Stimulated activated CD8-positive, alpha-beta memory T cell treated with anti-CD3 and anti-CD28 coated beads, Interleukin-4, amount 100 ng/mL, for 48 hours (primary cell): ENCODE measurements at places on chromosomes 13 and 19.

DNA sequence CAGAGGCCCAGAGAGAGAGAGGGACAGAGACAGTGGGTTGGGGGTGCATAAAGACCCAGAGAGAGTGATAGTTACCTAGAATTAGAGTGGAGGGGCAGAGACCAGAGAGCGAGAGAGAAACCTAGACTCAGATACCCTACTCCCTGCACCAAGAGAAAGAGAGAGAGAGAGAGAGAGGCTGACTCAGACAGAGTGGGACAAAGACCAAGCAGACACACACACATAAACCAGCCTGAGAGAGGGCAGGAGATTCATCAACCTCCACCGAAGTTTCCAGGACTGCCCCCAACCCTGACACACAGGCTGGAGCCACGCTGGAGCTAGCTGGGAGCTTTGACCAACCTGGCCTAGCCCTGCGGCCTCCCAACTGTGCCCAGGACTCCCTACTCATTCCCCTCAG is 12.9 kb downstream of the SYT3 start:
- no peak for DNase-seq

DNA sequence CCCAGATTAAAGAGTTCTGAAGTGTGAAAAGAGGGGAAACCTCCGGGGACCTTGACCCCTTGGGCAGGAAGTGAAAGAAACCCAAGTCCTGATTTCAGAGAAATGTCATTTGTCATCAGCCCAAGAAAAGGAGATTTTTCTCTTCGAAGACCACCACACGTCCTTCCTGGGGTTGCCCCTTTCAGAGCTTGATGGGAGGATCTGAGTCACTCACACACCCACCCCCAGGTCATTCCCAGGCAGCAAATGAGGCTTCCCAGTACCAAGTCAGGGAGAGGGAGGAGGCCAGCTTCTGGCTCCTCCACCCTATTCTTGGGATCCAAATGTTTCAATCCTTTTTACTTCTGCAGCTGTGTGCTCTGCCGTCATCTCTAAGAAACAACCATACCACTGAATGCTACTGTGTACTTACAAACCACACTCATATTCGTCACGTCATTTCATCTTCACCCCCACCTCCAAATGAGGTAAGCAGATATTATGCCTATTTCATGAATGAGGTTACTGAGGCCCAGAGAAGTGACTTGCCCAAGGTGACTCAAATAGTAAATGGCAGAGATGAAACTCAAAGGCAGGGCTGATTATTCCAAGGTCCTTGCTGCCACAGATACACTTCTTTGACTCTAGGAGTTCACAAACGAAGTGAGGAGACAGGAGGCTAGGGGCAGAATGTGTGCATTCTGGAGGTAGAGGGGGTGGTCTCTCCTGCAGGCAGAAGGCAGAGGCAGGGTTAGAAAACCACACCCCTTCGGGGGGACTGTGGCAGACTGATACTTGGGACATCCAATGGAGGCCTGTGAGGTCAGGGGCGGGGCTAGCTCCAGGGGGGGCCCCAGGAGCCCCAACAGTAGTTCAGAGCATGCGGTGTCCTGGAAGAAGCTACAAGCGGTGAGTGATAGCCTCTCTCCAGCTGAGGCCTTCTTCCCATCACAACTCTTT is 5.0 kb upstream of the KMT2B start:
- peak; percentile 90 for DNase-seq

DNA sequence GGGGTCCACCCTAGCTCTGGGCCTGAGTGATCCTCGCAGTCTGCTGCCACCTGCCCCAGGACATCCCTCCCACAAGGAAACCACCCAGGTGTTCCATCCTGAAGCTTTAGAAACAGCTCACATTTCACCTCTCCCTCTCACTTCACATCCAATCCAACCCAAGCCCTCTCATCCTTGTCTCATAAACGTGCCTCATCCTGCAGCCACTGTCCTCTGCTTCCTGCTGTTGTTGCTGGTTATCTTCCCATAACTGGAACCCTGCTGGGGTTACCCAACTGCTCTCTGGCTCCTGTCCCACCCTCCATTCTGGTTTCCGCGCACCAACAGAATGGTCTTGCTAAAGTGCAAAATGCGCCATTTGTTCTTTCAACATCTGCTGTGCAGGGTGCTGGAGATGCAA is 59.7 kb upstream of the MTIF3 start:
- no peak for DNase-seq

GRCh38 chr13:49046002-49046401 is 70.3 kb downstream of the FNDC3A start:
- no peak for DNase-seq

GRCh38 chr19:27792576-27793127 is 1420.3 kb downstream of the UQCRFS1 start:
- no peak for DNase-seq

DNA sequence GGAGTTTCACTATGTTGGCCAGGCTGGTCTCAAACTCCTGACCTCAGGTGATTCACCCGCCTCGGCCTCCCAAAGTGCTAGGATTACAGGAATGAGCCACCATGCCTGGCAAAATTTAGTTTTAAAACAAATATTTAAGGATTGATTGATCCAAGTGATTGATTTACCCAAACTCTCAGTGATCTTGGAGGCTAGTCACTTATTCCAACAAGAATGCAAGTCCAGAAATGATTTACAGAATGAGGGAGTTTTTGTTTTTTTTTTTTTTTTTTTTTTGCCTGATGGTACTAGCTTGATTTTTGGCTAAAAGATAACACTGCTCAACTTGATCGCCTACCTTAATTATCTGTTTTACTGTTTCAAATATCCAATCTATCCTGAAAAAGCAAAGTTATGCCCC is 5.7 kb upstream of the TEX26 start:
- DNase-seq = no peak

DNA sequence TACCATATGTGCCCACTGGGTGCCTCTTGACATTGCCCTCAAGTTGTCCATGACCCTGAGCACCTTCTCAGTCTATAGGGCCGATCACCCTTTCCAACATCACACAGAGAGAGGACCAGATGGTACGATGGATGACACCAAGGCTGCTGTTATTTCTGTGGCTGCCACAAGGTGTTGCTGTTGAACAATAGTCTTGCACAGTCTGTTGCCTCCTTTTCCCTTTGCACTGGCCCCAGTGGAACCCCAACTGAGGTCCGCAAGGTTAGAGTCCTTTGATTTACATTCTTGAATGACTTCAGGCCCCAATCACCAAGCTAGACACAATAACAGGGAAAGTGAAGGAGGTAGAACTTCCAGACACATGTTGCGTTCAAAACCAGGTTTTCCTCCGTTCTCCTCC is 52.0 kb downstream of the TINCR start:
- DNase-seq = no peak

DNA sequence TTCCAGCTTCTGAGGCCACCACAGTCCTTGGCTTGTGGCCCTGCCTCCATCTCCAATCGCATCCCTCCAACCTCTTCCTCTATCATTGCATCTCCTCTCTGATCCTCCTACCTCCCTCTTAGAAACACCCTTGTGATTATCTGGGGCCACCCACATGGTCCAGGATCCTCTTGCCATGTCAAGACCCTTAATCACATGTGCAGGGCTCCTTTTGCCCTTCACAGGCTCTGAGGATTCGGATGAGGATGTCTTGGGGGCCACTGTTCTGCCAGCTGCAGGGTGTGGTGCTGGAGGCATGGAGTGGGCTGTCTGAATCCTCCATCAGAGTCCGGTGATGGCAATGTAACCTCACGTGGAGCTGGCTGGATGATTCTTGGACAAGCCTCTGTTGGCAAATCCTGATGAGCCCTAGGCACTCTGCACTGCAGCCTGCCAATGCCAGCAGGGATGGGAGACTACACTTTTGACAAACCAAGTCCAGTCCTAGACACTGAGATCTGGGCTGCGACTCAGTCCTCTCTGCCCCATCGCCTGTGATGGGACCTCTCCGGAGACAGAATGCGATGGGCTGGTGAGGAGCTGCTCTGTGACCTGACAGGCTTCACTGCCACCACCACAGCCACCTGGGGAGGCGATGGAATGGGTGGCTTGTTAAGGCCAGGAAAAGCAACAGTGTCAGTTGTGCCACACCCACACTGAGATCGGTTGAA is 61.2 kb downstream of the CCDC70 start:
- DNase-seq = no peak

DNA sequence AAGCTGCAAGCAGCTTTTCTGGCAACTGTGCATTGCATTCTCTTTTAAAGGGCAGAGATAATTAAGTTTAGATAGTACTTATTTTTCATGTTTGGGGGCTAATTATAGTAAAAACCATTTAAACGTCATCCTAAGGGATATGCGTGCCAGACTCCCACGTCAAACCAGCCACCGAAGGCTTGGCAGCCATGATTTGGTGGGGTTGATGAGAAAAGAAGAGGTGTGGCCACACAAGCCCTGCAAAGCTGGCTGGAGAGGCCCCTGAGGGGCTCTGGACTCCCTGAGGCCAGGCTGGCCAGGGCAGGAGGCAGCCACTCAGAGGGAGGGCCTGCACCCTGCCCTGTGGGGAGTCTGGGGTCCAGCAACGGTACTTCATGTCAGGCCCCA is 17.5 kb downstream of the PEPD start:
- no peak for DNase-seq
